ENCODE measurements at places on chromosomes 13 and 19.

DNA sequence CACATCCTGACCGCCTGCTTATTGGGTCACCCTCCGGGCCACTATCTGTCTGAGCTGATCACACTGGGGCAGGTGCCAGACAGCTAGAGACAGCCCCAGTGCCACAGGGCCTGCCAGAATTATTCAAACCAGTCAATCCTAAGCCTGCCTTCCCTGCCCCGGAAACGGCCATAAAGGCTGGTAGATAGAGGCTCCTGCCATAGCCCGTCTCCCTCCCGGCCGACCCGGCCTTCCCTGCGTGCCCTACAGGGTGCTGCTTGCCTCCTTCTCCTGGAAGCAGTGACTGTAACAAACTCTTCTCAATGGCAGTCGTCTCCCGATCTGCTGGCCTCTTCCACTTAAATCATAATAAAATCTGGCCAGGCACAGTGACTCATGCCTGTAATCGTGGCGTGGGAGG, 158.6 kb upstream of the SOX1 start:
- no peak for DNase-seq

- peak; percentile 48 for DNase-seq
These were observed 31.3 kb upstream of the ZMYM2 start for GRCh38 chr13:19927117-19927748.

DNA sequence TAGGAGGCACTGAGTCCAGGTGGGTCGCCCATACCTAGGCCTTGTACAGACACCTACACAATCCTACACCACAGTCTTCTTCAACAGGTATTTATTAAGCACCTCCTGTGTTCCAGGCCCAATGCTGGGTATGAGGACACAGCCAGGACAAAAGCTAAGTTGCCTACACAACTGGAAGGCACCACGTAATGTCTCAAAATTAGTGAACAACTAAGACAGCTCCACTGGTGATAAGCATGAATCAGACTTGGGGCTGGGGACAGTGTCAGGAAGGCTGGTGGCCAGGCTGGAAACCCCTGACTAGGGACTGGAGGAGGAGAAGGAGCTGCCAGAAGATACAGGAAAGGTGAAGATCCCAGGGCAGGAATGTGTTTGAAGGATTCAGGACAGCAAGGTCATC, 2.4 kb downstream of the SMIM24 start:
- DNase-seq = no peak

DNA sequence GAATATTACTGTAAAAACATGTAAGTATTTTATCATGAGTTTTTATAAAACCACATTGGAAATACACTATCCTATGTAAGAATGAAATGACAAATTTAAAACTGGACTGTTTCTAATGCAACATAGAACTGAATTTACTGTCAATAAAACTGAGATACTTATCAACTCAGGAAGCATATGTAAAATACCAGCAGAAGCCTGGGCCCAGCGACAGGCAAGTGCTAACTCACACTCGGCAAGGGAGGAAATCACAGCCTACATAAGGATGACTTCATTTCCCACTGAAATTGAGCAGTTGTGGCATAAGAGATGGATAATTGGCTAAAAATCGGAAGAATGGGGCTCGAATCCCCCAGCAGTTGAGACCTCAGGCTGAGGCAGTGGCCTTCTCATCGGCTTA, 12.1 kb downstream of the PROZ start:
- no peak for DNase-seq

DNA sequence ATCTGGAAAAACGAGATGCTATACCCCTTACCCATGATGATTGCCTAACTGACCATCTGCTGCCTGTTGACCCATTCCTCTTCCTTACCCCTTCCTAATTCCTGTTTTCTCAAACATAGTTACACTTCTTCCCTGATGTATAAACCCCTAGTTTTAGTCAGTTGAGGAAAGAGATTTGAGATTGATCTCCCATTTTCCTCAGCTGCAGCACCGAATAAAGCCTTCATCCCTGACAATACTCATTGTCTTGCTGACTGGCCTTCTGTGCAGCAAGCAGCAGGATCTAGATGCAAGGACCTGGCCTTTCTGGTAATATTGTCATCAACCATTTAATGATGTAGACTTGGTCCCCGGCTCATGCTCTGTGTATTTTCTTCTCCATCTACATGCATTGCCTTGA, 999 bp upstream of the ZNF264 start:
- no peak for DNase-seq

GRCh38 chr19:10045371-10045770, 32.1 kb downstream of the RDH8 start:
- no peak for DNase-seq

GRCh38 chr19:50844296-50844935, 10.3 kb upstream of the KLK3 start:
- DNase-seq = no peak

DNA sequence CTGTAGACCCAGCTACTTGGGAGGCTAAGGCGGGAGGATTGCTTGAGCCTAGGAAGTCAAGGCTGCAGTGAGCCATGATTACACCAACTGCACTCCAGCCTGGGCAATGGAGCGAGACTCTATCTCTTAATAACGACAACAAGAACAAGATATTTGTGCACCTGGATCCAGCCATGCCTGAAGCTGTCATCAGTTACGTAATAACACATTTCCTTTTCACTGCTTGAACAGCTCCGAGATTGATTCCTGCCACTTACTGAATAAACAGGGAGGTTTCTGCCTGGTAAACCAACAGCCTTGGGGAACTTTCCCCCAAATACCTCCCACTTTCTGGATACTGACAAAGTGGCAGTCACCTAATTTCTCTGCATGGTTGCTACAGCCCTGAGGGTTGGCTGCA, 5.4 kb downstream of the KANK2 start:
- DNase-seq = no peak

Measured in adipocyte (in vitro differentiated cells).